ENCODE measurements at places on chromosomes 4 and X.
A peak's percentile ranks its signal among the peaks of the same experiment; 100 is the strongest.

DNA sequence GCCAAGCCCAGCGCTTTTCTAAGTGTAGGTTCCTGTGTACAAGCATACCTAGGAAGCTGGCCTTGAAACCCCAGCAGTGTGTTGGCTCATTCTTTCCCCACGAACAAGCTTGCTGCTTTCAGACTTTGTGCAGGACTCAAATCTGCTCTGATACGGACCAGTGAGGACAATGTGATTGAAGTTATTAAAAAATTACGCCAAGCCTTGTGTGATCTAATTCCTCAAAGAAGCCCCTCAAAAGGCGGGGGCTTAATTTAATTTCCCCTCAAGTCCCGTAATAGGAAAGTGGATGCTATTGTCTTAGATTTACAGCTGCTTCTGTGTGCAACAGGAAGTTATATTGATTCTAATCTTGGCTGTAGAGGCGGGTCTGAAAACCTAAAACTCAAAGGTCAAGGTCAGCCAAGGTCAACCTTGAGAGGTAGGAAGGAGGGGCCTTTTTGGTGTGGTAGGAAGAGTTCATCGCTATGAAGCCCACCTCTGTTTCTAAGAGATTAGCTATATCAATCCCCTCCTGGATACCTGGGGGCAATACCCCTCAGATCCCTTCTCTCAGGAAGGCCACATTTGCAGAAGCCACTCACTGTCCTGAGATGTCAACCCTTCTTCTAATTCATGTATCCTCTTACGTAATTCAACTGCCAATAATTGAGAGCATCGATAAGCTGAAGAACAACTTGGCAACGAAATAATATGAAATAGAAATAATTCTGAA is 45.1 kb downstream of the TBC1D9 start:
- DNase-seq, result peak; percentile 4

DNA sequence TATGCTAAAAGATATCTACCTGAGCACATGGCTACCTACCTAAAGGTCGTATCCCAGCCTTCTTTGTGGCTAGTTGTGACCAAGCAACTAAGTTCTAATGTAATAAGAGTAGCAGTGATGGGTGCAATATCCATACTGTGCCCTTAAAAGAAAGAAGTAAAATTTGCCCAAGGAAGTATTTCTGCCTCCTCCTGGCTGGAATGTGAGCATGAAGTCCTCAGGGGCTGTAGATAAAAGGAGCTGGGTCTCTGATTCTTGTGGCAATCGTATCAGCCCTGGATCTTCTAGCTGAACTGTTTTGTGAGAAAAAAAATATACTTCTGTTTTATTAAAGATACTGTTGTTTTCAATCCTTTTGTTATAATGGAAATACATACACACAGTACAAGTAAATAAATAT is 217.4 kb downstream of the GPAT3 start:
- no peak for DNase-seq

GRCh38 chrX:42996861-42997260 is 218.9 kb upstream of the PPP1R2C start:
- DNase-seq, result no peak

GRCh38 chr4:37754410-37755185 is 68.4 kb upstream of the RELL1 start:
- no peak for DNase-seq

- DNase-seq, result no peak
These were observed 41.9 kb downstream of the PCDH19 start for GRCh38 chrX:100368167-100368566.

DNA sequence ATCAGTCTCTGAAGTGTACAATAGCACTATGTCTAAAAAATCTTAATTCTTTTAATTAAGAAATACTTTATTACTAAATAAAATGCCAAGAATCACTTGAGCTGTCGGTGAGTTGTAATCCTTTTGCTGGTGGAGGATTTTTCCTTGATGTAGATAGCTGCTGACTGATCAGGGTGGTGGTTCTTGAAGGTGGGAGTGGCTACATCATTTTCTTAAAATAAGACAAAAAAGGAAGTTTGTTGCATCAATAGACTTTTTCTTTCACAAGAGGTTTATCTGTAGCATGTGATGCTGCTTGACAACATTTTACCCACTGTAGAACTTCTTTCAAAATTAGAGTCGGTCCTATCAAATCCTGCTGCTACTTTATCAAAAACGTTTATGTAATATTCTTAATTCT is 68.8 kb upstream of the ZC4H2 start:
- no peak for DNase-seq

DNA sequence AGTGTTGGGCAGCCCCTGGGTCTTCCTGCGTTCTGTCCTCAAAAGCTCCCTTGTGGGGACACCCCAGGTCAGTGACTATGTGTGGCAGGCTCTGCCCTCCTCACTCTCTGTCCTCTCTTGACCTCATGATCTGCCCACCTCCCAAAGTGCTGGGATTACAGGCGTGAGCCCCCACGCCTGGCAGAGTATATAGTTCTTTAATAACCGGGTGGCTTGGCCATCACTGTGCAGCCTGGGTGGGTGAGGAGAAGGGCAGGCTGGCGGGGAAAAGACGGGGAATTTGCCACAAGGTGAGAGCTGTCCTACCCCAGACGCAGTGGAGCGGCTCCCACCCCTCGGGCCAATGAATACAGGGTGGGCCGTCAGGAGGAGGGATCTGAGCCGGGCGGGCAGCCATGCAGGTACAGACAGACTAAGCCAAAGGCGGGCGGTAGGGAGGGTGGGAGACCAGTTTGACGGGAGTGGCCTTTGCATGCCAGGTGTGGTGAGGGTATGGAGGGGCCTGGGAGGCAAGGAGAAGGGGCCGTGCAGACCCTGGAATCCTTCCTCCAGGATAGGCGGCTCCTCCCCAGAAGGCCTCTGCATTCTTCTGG is 2.5 kb downstream of the SH3BP2 start:
- no peak for DNase-seq

DNA sequence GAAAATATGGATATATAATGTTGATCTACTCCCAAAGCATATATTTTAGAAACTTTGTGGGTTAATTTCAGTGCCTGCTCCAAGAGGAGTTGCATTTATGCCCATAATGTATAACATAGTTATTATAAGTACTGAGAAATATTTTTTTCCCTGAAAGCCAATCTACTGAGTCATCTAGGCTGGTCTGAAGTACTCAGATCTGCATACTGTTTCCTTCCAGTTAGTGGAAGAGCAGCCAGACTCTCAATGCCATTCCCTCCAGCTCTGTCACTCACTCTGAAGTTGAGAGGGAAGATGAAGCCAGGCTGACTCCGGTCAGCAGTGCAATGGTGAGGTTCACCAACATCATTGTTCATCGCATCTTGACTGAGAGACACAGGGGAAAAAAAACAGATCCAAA is 505.1 kb downstream of the PPARGC1A start:
- no peak for DNase-seq

GRCh38 chr4:94665500-94666404 is 92.0 kb upstream of the BMPR1B start:
- no peak for DNase-seq

DNA sequence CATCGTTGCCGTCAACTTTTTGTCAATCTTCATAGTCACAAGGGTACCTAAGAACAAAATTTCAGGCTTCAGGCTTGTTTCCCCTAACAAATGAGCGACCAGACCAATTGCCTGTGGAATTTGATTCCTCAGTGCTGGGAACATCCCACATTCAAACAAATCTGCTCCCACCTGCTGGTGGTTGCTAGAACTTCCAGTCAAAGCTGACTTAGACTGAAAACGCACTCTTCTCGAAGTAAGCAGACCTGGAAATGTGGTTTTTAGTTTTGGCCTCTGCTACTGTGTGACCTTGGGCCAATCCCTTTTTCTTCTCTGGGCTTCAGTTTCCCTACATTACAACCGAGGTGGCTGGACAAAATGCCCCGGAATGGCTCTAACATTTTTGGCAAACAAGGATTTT is 1.8 kb upstream of the GABRQ start:
- peak; percentile 60 for DNase-seq

DNA sequence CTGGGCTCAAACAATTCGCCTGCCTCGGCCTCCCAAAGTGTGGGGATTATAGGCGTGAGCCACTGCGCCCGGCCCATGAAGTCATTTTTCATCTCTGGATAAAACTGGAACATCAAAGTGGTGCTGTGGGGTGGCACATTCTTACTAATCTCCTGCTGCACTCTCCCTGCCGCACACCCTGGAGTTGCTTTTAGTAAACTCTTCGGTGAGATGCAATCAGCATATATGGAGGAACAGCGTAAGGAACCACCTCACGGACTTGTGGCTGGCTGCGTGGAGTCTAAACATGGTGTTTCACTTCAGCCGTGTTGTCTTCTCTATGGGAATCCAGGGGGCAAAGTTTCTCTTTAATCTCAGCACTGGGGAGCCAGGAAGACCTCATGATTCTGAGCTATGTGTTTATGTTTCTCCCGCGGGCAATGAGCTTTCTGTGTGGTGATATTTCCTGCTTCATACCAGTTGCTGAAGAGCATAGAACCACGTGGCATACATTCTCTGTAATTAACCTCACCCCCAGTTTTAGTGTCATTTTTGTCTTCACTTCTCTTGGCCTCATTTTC is 2.1 kb upstream of the RHOH start:
- DNase-seq, result no peak

DNA sequence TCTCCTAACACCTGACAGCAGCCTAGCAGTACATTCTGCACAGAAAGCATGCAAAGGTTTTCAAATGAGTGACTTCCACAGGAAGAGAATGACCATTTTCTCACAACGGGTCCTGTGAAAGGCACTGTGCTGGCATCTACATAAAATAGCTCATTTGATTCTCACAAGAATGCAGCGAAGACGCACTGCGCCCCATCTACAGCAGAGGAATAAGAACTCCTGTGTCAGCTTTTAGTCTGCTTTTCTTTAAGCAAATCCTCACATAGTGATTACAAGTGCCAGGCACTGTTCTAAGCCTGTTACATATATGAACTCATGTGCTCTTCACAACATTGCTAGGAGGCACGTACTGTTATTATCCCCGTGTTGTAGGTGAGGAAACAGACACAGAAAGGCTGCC is 62.5 kb downstream of the AFAP1 start:
- no peak for DNase-seq

DNA sequence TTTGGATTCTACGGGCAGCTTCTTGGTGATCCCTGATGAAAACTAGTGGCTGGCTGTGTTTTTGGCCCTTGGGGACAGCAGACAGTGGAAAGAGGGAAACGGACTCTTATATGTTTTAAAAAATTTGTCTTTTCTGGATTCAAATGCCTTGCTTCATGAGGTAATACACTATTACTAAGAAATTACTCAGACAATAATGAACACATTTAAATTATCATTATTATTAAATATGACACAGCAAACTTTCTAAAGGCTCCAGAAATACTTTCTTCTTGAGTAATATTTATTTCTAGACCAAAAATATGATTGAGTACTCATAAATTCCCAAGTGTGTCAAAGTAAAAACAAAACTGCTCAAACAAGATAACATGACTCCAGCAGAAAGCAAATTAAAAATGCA is 520.7 kb upstream of the AADAT start:
- no peak for DNase-seq

GRCh38 chrX:119505945-119506344 is 37.7 kb downstream of the SLC25A5 start:
- no peak for DNase-seq

DNA sequence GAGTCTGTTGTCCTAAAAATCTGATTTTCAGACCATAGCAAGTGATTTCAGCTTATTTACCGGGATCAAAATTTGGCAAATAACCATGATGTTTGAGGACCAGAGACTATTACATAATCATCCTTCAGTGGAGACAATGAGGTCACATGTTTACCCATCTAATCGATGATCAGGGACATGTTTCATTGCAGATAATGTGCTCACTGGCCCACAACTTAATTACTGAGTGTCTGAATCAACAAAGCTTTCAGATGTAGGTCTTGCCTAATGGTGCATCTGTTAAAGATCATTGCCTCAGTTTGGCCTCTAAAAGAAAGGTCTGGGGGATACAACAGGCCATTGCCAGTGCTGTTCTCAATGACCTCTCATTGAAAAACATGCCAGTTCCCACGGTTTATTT is 42.8 kb upstream of the KLHL34 start:
- DNase-seq, result peak; percentile 86

- no peak for DNase-seq
These were observed 378.9 kb downstream of the SMARCA1 start for GRCh38 chrX:129144172-129145038.

GRCh38 chr4:107115185-107115847 is 79.2 kb upstream of the DKK2 start:
- DNase-seq, result no peak

DNA sequence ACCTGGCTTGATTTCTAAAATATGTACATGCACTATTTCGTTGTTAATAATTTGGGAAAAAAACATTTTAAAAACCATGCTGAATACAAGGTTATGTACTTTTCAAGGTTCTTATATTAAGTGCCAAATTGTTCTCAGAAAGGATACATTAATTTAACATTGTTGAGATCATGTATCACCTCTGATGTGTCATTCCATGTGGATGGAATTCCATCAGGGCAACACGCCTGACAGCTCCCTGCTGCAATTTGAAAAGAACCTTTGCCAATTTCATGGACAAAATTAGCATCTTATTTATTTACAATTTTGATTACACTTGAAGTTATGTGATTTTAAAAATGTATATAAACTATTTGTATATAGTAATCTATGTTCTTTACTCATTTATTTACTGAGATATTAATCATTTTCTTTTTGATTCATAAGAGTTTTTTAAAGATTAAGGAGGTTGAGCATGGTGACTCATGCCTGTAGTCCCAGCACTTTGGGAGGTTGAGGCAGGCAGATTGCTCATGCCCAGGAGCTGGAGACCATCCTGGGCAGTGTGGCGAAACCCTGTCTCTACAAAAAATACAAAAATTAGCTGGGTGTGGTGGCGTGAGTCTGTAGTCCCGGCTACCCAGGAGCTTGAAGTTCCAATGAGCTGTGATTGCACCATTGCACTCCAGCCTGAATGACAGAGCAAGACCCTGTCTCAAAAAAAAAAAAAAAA is 142.8 kb downstream of the ENPP6 start:
- no peak for DNase-seq

DNA sequence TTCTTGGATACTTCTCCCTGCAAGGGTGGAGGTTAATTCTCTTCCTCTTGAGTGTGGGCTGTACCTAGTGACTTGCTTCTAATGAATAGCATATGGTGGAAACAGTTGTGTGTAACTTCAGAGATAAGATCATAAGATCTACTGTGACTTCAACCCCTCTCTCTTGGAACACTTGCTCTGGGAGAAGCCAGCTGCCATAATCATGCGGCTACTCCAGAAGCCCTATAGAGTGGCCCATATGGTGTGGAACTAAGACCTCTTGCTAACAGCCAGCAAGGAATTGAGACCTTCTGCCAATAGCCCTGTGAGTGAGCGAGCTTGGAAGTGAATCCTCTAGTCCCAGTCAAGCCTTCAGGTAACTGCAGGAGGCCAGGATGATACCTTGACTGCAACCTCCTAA is 81.1 kb downstream of the RBMX2 start:
- peak; percentile 56 for DNase-seq

- DNase-seq, result no peak
These were observed 75.3 kb upstream of the USP38 start for GRCh38 chr4:143109376-143109775.

- DNase-seq, result no peak
These were observed 5.5 kb upstream of the PHF8 start for GRCh38 chrX:54049801-54050200.

GRCh38 chrX:136275553-136275952 is 24.4 kb upstream of the MAP7D3 start:
- DNase-seq, result no peak

GRCh38 chr4:64174247-64174882 is 234.9 kb downstream of the TECRL start:
- DNase-seq, result no peak
